Fibroblast of lung (primary cell): ENCODE measurements at places on chromosomes 5 and 9.

GRCh38 chr9:131727184-131727759, 12.6 kb downstream of the RAPGEF1 start:
- DNase-seq: peak; percentile 77

- no peak for DNase-seq
Observed at GRCh38 chr9:122121931-122122330, 28.8 kb upstream of the TTLL11 start.

DNA sequence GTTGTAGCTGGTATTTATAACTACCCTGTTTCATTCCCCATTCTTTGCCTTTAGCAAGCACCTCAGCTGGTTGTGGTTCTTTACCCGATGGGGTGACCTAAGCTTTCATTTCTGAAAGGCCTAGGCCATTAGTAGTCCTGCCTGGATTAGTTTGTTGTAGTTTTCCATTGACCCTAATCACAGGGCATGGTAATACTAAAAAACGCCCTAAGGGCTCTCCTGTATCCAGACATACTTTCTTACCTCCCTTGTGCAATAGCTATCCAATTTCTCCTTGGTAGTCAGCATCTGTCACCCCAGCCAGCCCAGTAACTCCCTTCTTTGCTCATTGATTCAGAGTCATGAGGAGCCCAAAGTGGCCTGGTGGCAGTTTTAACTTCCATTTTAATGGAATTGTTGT, 24.0 kb downstream of the TMOD1 start:
- DNase-seq: no peak

DNA sequence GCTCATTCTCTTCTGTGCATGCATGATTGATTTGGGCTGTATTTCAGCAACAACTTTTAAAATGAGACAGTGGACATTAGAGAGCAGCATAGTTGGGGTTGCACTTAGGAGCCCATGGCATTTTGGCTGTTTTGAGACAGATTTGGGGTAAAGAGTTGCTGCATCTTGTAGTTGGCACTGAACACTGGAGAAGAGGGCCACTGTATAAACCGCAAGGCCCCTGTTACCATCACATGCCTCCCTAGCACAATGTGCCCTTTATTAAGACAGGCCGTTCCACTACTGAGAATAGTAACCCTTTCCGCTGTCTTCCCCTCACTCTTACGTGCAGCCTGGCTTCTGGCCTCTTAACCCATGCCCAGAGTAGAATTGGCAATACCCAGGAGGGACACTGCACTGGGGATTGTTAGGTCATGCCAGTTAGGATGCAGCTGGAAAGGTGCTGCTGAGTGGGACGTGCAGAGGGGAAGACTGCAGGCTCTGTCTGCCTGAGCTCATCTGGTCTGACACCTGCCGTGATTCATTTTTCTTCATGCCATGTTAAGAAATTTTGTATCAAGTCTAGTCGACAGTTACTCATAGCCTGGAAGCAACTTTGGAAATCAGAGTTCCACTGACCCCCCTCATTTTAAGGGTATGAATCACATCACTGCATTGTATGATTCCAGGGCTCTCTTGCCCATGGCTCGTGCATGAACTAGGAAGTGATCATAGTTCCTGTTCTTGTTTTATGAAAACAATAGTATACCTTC, 146.9 kb upstream of the DMRT1 start:
- peak; percentile 97 for DNase-seq

DNA sequence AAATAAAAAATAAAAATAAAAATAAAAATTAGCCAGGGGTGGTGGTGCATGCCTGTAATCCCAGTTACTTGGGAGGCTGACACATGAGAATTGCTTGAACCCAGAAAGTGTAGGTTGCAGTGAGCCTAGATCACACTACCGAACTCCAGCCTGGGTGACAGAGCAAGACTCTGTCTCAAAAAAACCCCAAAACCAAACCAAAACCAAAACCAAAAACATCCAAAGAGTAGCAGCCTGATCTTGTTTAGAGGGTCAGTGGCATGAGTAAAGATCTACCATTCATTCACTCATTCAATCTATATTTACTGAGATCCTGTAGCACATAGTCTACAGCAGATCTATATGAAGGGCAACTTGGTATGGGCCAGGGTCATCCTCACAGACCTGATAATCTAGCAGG, 202.4 kb downstream of the MAPKAP1 start:
- DNase-seq: no peak

GRCh38 chr5:143056792-143057579, 286.8 kb downstream of the ARHGAP26 start:
- DNase-seq: no peak

DNA sequence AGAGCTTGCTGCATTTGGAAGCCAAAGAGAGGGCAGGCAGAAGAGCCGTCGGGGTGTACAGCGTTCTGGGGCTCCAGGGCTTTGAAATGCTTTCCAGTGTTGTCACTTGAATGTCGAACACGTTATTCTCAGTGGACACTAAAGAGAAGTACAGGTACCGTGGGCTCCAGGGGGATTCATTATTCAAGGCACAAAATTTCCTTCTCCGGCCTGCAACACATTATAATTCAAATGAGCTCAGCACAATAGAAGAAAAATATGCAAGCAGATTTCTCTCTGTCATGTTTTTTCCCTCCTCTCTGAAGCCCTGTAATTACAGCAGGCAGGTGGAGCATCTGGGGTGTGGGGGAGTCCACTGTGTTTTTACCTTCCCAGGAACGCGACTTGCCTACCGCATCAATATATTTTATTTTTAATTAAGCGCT, 293.1 kb downstream of the ZSWIM6 start:
- no peak for DNase-seq

DNA sequence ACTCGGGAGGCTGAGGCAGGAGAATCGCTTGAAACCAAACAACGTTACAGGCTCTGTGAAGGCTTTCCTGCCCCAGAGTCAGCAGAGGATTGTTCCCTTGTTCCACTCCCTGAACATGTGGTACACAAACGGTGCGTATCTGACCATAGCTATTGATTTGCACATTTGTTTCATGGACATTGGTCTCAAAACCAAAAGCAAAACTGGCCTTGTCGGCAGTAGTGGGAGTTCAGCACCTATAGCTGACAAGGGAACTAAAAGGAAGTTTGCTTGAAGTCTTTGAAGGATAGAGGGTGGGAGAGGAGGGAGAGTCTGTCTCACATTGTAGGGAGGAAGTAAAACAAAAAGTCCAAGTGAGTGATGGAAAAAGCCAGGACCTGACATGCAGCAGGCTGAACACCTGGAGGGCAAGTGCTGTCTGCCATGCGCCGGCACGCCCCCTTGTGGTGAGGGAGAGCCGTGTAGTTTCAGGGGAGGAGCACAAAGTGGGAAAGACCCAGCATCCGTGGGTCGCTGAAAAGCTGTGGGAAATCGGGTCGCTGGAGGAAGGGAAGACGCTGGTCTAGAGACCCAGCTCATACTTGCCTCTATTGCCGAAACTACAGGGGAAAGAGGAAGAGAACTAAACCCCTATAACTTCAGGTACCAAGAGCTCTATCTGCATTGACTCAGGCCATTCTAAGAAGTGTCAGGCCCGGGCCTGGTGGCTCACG, 58.0 kb downstream of the RAD23B start:
- peak; percentile 67 for DNase-seq

GRCh38 chr5:151597749-151598148, 6.6 kb upstream of the FAT2 start:
- DNase-seq: no peak

GRCh38 chr5:1297243-1297642, 2.4 kb upstream of the TERT start:
- DNase-seq: no peak

- no peak for DNase-seq
Observed at GRCh38 chr5:156686796-156687195, 163.3 kb upstream of the PPP1R2B start.

DNA sequence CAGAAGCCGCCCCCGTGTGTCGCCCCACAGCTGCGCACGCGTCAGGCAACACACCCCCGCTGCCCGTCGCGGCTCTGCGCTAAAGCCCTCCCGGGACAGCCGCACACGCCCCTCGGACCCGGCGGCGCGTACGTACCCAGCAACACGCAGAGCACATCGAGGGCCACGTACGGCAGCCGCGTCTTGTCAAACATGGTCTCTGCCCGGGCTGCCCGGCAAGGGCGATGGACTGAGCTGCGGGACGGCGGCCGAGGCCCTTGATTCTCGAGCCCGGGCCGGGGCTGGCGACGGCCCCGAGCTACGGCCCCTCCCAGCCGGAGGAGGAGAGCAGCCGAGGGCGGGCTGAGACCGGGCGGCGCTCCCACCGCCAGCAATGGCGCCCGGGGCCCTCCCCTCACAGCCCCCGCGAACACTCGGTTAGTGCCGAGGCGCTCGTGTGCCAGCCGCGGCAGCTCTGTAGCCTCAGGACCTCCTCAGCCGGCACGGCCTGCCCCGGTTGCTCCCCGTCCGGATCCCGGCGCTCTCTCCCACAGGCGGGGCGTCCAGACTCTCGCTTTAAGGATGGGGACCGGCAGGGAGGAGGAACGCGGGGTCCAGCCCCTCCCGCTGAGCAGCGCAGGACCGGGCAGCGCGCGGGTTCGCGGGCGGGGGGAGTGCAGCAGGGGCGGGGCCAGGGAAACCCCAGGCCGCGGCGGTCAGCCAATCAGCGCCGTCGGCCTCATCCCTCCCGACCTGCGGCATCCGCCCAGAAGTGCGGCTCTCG, at the start of gene PLPP1:
Gene PLPP1, minus strand, starts transcription at position 529 of the 763 bp plus-strand sequence. Its CDS starts 335 bp downstream, at position 194.
- peak; percentile 87 for DNase-seq
